Mesendoderm (in vitro differentiated cells): ENCODE measurements at places on chromosomes 6 and 20.

DNA sequence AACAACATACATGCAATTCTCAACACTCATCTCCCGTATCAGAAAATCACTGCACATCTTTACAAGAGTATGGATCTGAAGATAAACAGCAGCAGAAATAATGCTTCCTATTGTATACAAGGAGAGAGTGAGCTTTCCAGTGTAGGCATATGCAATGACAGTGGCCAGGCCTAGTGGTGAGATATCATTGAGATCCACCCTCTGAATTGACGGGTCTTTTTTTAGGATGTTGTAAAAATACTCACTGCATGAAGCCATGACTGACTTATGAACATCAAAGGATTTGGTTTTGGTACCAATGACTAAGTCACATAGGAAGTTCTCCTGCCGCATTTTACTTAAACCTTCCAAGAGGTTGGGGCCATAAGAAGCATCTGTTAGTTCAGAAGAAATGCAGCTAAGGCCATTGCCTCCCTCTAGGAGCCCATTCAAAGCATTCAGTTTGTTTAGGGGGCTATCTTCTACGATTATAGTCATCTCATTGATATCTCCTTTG is 10.8 kb downstream of the KLHL31 start:
- DNase-seq = no peak
- no peaks in the 10 kb centered on the region for H3K36me3 ChIP-seq
- no peak overlapping the region for H3K4me3 ChIP-seq
- no peaks in the 10 kb centered on the region for H3K4me1 ChIP-seq

- H3K36me3 ChIP-seq = no peaks in the 10 kb centered on the region
- H3K4me1 ChIP-seq = no peaks in the 10 kb centered on the region
- no peak overlapping the region for H3K4me3 ChIP-seq
- no peak overlapping the region for H3K27ac ChIP-seq
- no peaks in the 10 kb centered on the region for H3K27me3 ChIP-seq
Measured at GRCh38 chr20:9214685-9215084, 145.8 kb downstream of the PLCB4 start.

DNA sequence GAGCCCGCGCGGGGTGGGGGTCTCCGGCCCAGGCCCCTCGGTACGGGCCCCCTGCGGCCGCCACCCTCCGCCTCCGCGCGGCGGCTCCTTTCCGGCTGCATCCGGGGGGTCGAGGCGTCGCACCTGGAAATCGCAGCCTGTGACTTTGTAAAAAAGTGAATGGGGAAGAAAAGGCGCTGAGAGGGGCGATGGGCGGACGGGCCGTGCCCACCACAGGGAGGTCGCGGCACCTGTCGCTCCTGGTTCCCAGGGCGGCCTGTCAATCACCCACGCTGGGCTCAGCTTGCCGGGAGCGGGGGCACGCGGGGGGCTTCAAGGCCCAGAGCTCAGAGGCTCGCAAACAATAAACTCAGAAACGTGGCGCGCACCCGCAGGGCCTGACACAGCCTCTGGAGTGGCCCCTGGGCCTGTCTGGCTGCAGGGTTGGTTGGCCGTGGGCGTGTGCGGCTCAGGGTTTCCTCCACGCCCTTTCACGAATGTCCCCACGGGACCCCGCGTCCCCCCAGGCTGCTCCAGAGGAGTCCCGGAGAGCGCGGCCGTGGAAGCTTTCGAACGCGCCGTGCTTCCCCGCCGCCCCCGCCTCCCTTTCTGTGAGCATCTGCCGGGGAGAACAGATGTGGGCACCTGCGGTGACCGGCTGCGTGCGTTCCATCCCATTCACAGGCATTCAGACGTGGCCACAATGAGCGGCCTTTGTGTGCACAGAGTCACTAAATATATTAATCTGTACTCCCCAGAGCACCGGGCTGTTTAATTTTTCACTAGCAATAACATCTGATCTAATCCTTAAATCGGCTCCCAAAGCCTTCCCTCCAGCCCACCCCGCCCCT is 6.1 kb upstream of the DLL1 start:
- no peak overlapping the region for H3K27ac ChIP-seq
- no peaks in the 10 kb centered on the region for H3K36me3 ChIP-seq
- H3K27me3 ChIP-seq = peaks cover 63% of the 10 kb centered on the region
- H3K4me3 ChIP-seq = no peak overlapping the region
- no peak for DNase-seq

- DNase-seq = no peak
- H3K4me3 ChIP-seq = no peak within 1 kb of the TSS
- no peaks in the 10 kb centered on the region for H3K4me1 ChIP-seq
- no peaks in the 10 kb centered on the region for H3K36me3 ChIP-seq
- H3K27me3 ChIP-seq = no peaks in the 10 kb centered on the region
Measured at GRCh38 chr6:159044899-159045727, at the start of gene TAGAP. Gene TAGAP, minus strand, starts transcription at chr6:159044991. Its CDS starts 845 bp downstream, at chr6:159044146.

DNA sequence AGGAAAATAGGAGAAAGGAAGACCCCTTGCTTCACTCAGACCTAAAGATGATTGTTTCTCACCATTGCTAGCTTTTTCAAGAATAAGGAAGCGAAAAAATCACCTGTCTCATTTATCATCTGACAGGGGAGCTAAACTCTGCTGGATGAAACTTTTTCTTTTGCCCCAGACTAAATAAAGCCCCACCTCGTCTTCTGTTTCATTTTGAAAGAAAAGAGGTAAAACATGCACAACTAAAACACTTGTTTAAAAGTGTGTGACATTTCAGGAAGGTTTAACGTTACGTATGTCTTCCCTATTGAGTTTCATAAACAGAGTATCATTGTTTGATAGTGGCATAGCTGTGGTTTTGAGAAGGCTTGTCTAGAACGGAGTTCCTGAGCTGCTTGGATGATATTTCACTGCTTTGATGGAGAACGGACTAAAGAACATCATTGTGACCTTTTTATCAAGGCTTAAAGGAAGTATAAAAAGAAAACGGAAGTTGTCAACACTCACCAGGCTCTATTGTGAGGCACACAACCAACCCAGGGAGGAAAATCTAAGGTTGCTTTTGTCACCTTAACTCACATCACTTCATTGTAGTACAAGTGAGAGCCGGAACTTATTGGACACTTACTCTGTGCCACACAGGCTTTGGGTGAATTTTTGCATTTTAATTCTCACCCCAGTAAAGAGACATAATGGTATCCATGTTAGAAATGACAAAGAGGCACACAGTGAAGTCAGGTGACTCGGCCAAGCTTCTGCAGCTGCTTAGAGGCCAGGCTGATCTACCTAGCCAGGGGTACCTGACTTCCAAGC is 29.5 kb downstream of the TSHZ2 start:
- H3K4me1 ChIP-seq = no peaks in the 10 kb centered on the region
- H3K27ac ChIP-seq = no peak overlapping the region
- DNase-seq = no peak
- H3K4me3 ChIP-seq = no peak overlapping the region
- H3K36me3 ChIP-seq = no peaks in the 10 kb centered on the region

DNA sequence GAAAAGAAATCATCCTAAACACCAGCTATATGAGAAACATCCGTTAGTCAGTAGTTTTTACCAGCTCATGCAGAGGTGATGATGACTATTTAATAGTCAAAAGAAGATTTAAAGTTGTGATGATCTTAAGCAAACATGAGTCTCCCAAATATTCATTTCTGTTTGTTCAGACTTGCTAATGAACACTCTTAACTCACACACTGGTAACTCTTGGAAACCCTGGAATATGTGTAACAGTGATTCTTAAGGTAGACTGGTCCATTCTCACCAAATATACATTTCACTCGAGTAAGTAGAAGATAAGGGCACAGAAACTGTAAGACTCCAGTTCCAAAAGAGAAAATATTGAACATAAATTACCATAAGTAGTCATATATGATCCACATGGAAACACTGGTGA is 29.1 kb downstream of the RSPO3 start:
- no peak overlapping the region for H3K27ac ChIP-seq
- peak; percentile 6 for DNase-seq
- H3K27me3 ChIP-seq = no peaks in the 10 kb centered on the region

- H3K4me3 ChIP-seq = no peak within 1 kb of the TSS
- H3K27me3 ChIP-seq = no peaks in the 10 kb centered on the region
- no peaks in the 10 kb centered on the region for H3K4me1 ChIP-seq
Measured at GRCh38 chr20:45206725-45207124, at the start of gene SEMG1. Gene SEMG1, plus strand, starts transcription at chr20:45207033. Its CDS starts 21 bp downstream, at chr20:45207054.

DNA sequence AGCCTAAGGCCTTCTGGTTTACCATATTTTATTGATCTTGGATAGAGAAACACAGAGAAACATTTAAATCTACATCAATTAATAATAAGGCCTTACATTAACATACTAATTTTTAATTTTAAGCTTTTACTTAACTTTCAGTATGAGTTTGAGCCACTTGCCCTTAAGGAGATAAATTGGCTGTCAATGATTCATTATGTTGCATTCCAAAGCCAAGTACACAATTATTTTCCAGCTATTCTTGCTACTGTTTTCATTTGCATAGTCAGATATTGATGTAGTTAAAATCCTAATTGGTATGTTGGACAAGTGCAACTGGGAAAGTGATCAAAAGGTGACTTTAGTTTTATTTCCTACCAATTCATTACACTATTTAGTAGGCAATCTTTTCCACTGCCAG is 58.2 kb downstream of the MOCS1 start:
- H3K4me3 ChIP-seq = no peak overlapping the region
- H3K27me3 ChIP-seq = no peaks in the 10 kb centered on the region
- no peak overlapping the region for H3K27ac ChIP-seq
- H3K4me1 ChIP-seq = no peaks in the 10 kb centered on the region

GRCh38 chr6:79717989-79718388 is 86.9 kb downstream of the SH3BGRL2 start:
- no peak overlapping the region for H3K27ac ChIP-seq
- no peak for DNase-seq

GRCh38 chr6:158624684-158625682 is 19.6 kb downstream of the DYNLT1 start:
- no peaks in the 10 kb centered on the region for H3K27me3 ChIP-seq
- H3K27ac ChIP-seq = no peak overlapping the region

GRCh38 chr6:129638686-129639085 is 71.3 kb downstream of the ARHGAP18 start:
- H3K4me1 ChIP-seq = no peaks in the 10 kb centered on the region
- H3K27me3 ChIP-seq = no peaks in the 10 kb centered on the region
- DNase-seq = no peak
- no peak overlapping the region for H3K4me3 ChIP-seq
- H3K36me3 ChIP-seq = no peaks in the 10 kb centered on the region

DNA sequence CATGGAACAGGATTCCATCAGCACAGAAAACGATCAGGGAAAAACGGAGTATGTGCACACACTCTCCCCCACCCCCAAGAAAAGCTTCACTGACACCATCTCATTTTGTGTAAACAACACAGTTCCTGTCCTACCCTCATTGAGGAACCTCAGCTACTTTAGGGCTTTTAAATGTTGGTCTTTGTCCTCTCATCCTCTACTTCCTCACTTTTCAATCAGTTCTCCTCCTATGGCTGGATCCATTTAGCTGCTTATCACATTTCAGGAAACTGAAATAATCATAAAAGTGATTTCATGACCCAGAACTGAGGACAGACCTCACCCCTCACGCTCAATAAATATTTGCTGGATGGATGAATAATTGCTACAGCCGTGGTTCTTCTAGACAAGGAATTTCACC is 33.1 kb upstream of the PNRC1 start:
- H3K4me3 ChIP-seq = no peak overlapping the region
- DNase-seq = no peak
- H3K36me3 ChIP-seq = no peaks in the 10 kb centered on the region
- no peak overlapping the region for H3K27ac ChIP-seq
- H3K27me3 ChIP-seq = no peaks in the 10 kb centered on the region

DNA sequence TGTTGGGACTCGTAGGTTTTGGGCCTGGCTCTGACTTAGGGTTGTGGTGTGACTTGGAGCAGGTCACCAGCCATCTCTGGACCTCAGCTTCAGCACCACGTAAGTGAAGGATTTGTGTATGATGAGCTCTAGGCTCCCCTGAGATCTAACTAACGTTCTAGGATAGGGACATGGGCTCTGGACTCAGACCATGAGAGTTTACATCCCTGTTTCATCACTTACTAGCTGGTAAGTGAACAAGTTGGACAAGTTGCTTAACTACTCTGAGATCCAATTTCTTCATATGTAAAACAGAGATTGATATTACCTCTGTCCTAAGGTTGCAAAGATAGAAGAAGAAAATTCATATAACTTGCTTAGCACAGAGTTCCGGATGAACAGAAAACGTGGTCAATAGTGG is 20.3 kb upstream of the PNPLA1 start:
- H3K27me3 ChIP-seq = no peaks in the 10 kb centered on the region
- DNase-seq = no peak
- peaks cover 4% of the 10 kb centered on the region for H3K4me1 ChIP-seq
- H3K36me3 ChIP-seq = no peaks in the 10 kb centered on the region
- H3K4me3 ChIP-seq = no peak overlapping the region

DNA sequence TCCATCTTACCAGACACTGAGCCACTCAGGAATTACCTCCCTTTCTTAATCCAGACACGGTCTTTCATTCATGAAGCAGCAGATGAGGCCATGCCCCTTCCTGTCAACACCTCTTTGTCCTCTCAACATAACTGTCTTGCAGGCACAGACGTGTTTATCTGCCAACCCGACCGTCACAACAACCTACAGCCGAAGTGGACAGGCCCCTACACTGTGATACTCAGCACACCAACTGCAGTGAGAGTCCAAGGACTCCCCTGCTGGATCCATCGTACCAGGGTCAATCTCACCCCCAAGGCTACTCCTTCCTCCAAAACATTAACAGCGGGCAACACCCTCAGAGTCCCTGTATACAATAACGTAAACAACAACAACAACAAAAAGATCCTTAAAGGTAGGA is 30.6 kb upstream of the ULBP3 start:
- no peaks in the 10 kb centered on the region for H3K4me1 ChIP-seq
- H3K36me3 ChIP-seq = no peaks in the 10 kb centered on the region
- DNase-seq = no peak
- no peak overlapping the region for H3K4me3 ChIP-seq

DNA sequence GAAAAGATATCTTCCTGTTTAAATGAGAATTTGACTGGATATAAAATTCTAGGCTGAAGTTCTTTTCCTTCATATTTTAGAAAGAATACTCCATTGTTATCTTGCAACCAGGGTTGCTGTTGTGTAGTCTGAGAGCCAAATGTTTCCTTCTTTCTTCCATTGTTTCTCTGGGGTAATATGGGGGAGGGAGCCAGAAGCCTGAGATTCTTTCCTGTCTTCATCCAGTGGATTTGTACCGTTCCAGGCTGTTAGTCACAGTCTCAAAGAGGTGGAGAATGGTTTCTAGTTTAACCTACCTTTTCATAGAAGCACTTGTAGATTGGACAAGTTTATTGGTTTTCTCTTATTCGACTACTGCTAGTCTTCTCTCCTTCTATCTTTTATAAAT is 6.1 kb upstream of the ULBP3 start:
- no peak for DNase-seq
- H3K27ac ChIP-seq = no peak overlapping the region
- no peak overlapping the region for H3K4me3 ChIP-seq
- no peaks in the 10 kb centered on the region for H3K27me3 ChIP-seq

- H3K4me3 ChIP-seq = no peak overlapping the region
- no peak overlapping the region for H3K27ac ChIP-seq
- no peaks in the 10 kb centered on the region for H3K36me3 ChIP-seq
Measured at GRCh38 chr6:100946021-100946540, 65.0 kb upstream of the ASCC3 start.

GRCh38 chr6:116894669-116895068 is 17.6 kb downstream of the RFX6 start:
- no peak overlapping the region for H3K27ac ChIP-seq
- H3K4me1 ChIP-seq = no peaks in the 10 kb centered on the region
- H3K4me3 ChIP-seq = no peak overlapping the region
